ENCODE measurements at places on chromosomes 13 and 19.
A peak's percentile ranks its signal among the peaks of the same experiment; 100 is the strongest.

- peak; percentile 92 for DNase-seq
These were observed 4.0 kb downstream of the SPPL2B start for GRCh38 chr19:2332341-2333026.

- no peak for DNase-seq
These were observed 298.8 kb downstream of the LMO7 start for GRCh38 chr13:75934889-75935288.

DNA sequence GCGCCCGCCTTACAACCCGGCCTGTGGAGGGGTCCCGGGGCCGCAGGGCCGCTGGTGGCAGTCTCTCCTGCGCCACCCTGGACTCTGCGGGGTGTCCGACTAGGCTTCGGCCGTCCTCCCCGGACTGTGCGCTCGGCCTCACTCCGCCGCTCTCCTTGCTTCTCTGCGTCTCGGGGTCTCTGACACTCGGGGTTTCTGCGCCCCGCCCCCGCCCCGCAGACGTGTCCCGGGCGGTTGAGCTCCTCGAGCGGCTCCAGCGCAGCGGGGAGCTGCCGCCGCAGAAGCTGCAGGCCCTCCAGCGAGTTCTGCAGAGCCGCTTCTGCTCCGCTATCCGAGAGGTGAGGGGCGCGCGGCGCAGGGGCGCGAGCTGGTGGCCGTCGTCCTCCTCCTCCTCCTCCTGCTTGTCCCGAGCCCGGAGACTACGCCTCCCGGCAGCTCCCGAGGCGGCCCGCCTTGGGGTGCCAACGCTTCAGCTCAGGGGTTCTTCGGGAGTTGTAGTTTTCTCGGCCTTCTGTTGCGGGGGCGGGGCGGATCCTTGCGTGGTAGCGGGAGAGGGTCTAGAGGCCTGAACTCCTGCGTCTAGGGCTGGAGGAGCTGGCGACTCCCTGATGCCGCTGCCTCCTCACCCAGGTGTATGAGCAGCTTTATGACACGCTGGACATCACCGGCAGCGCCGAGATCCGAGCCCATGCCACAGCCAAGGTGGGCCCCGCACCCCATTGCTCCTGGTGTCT, 627 bp downstream of the LIN7B start:
- peak; percentile 81 for DNase-seq

DNA sequence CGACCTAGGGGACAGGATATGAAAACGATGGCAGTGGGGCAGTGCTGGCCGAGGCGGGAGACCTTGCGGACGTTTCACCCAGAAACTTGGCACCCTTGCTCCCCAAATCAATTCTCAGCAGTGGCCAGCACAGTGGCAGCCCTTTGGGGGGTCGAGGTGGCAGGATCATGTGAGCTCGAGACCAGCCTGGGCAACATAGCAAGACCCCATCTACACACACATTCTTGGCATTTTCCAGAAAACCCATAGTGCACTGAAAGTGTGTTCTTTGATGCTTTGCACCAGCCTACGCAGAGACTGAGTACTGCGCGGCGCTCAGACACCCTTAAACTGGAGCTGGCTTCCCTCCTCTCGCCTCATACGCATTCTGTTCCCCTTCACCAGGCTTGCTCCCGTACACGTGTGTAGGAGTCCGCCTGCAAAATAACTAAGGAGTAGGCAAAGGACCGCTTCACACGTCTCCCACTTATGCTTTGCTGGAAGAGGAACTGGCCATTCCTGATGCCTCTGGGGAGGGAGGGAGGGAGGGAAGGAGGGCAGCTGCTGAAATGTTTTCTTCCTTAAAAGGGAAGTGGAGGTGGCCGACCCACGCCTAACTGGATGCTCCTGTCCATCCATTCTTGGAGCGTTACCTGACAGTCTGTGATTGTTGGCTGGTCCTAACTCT, 23.5 kb upstream of the MIER2 start:
- no peak for DNase-seq

GRCh38 chr13:40445557-40445990, 220.9 kb downstream of the FOXO1 start:
- peak; percentile 44 for DNase-seq

- peak; percentile 96 for DNase-seq
These were observed at the start of gene PIAS4 for GRCh38 chr19:4007021-4007835. Gene PIAS4, plus strand, starts transcription at chr19:4007736. Its CDS starts 25 bp downstream, at chr19:4007761.

- DNase-seq, result no peak
These were observed 68.4 kb upstream of the KCTD4 start for GRCh38 chr13:45269204-45269603.

GRCh38 chr13:48443442-48444208, 30.7 kb upstream of the LPAR6 start:
- DNase-seq, result no peak

DNA sequence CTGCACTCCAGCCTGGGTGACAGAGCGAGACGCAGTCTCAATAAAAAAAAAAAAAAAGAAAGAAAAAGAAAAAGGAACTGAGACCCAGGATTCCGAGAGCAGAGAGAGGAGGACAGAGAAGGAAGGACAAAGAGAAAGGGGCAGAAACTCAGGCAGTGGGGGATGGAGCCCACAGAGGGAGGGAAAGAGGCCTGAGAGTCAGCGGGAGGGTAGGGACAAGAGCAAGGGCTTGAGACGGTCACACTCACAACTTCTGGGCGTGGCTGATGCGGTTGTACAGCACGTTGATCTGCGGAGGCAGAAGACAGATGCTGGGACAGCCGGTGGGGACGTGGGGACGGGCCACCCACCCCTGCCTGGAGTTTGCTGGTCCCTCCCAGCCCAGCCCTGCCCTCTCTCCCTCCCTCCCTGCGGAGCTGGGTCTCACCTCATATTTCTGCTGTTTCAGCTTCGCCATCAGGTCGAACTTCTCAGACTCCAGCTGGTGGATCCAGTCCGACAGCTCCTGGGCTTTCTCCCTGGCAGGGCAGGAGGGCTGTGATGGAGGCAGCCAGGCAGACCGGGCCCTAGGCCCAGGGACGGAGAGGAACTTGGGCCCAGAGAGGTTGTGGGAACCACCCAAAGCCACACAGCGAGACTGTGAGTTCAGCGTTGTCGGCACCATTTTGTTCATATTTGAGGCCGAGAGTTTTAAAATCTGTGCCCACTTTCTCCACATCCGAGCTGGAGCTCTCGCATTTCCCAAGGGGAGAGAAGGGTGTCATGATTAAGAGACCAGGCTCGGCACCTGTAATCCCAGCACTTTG, 15.2 kb downstream of the TNNT1 start:
- no peak for DNase-seq

DNA sequence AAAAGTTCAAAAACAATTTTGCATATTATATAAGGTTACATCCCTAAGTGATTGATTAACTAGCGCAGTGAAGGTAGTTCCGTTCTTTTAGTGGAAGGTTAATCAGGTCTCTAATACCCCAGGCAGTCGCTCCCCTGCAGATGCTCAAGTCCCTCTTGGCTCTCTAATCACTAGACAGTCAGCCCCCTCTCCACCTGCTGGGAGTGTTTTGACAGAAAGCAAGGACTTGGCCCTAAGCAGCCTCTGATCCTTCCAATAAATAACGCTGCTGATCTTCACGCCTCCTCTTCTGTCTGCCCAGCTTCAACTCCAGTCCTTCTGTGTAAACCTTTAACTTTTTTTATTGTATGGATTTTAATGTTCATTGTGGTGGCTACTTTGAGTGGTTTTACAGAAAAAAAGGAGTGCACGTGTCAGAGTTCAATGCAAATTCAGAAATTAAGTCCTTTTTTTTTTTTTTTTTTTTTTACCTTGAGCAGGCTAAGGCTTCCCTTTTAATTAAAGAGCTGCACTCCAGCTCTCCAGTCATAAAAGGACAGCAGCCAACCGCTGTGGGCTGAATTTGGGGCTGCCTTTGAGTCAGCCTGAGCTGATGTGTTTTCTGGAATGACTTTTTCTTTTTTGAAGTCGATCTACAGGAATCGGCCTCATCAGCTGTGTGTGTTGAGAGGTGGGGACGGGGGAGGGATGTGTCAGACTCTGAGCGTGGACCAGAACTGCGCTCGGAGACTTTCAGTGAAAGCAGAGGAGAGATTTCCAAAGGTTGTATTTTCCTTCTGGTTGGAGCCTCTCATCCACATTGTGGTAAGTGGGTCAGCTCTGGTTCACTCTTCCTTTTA, 33.8 kb upstream of the MYO16 start:
- no peak for DNase-seq

GRCh38 chr19:16594681-16595091, 22.5 kb upstream of the SLC35E1 start:
- no peak for DNase-seq

DNA sequence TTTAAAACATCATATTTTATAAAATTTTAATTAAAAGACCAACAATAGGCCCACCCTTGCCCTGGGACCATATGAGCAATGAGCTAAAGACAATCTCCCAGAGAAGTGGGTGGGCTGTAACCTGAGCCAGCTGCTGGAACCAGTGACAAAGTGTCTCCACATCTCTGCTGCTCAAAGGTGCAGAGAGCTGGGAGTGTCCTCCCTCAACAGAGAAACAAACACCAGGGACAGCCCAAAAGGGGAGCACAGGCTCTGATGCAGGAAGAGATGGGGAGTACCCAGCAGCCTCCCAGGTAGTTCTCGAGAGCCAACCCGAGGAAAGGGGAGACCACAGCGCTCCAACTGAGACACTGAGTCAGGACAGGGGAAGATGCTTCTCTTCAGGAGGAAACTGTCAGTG, 39.1 kb downstream of the DOCK9 start:
- no peak for DNase-seq

DNA sequence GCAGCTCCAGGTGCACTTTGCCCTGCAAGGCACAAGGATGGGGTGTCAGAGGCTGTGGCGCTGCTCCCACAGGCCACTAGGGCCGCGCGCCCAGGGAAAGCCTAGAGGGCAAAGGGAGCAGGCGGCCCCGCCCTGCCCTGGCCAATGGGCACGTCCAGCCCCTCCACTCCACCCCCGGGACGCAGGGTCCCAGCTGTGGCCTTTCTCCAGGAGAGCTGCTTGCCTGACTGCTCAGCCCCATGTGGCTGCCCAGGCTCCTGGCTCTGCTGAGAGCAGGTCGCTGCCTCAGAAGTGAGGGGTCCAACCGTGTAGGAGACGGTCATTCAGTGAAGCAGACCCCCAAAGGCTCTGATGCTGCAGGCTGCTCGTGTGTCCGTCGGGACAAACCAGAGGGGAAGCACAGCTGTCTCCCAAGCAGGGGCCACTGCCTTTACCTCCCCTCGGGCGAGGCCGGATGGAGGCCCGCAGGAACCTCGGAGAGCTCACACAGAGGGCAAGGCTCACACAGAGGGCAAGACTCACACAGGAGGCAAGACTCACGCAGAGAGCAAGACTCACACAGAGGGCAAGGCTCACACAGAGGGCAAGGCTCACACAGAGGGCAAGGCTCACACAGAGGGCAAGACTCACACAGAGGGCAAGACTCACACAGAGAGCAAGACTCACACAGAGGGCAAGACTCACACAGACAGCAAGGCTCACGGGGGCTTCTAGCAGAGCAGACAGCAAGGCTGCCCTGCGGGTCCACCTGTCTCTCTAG, 56.2 kb upstream of the C13orf46 start:
- no peak for DNase-seq

- DNase-seq, result no peak
These were observed 16.1 kb upstream of the UPF1 start for GRCh38 chr19:18815673-18816072.

DNA sequence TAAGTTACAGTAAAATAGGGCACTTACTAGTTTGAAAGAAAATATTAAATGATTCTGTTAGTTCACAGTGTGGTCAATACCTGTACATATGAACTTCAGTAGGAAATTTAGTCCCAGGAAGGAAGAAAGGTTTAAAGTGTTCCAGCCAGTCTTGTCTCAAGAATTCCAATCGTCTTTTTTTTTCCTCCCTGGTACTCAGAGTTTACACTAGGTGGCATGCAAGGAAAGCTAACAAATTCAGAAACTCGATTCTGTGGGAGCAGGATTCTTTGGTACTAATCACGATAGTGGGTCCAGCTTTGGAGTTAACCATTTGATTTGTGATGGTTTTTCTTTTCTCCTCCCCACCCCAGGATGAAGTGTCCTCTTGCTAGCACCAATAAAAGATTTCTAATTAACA, 43.6 kb downstream of the POLR1D start:
- no peak for DNase-seq

GRCh38 chr13:77312311-77312710, 14.6 kb downstream of the MYCBP2 start:
- DNase-seq, result no peak

- DNase-seq, result no peak
These were observed 32.2 kb upstream of the WDFY2 start for GRCh38 chr13:51552027-51552426.

DNA sequence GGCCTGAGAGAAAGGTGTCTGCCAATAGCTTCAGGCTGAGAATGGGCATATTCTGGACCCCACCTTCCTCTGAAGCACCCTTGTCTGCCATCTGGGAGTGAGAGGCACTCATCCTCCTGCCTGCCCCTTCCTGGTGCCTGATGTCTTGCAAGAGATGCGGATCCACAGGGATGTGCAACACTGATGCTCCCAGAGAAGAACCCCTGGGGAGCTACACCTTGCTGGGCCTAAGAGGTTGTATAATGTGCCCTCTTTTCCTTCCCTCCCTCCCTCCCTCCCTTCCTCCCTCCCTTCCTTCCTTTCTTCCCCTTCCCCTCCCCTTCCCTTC, 34.6 kb downstream of the ADPRHL1 start:
- no peak for DNase-seq

GRCh38 chr13:65036999-65037398, 2193.1 kb downstream of the PCDH9 start:
- DNase-seq, result no peak

DNA sequence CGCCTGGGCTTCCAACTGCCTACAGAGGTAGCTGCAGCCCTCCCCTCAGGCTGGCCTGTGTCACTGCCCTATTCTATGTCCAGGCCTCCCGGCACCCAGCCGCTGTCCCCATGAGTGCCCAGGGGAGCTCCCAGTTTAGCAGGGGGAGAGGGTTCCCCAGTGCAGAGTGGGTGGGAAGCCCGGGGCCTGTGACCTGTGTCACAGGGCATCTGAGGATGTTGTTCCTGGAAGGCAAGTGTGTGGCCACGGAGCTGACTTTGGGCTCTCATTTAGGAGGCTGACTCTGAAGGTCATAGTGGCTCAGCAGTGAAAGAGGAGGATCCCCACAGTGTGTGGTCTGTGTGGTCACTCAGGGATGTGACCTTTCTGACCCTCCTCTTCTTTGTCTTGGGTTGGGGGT, 25.1 kb downstream of the PPP1R37 start:
- no peak for DNase-seq

- no peak for DNase-seq
These were observed 136.6 kb downstream of the FRY start for GRCh38 chr13:32168131-32168530.

DNA sequence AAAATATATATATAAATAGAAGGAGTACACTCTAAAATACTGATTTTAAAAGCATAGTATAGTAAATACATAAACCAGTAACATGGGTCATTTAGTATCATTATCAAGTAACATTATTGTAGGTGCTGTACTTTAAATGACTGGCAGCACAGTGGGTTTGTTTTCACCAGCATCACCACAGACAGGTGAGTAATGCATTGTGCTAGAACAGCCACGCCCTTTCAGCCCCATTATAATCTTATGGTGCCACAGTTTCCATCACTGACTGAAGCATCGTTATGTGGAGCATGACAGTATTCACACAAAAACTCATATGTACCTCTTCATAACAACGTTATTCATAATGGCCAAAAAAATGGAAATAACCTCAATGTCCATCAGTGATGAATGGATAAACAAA, 88.3 kb downstream of the DHRS12 start:
- DNase-seq, result no peak

All from BE2C (cell line).